ENCODE measurements at places on chromosomes 1 and 21.
A peak's percentile ranks its signal among the peaks of the same experiment; 100 is the strongest.

- DNase-seq: no peak
Measured at GRCh38 chr1:215636258-215636965, 69.3 kb downstream of the KCTD3 start.

GRCh38 chr1:94863919-94864318 is 43.8 kb downstream of the SLC44A3 start:
- no peak for DNase-seq

GRCh38 chr1:78619446-78619802 is 824 bp upstream of the IFI44L start:
- DNase-seq: no peak

- peak; percentile 61 for DNase-seq
Measured at GRCh38 chr1:109201123-109201703, 12.5 kb upstream of the SARS1 start.

DNA sequence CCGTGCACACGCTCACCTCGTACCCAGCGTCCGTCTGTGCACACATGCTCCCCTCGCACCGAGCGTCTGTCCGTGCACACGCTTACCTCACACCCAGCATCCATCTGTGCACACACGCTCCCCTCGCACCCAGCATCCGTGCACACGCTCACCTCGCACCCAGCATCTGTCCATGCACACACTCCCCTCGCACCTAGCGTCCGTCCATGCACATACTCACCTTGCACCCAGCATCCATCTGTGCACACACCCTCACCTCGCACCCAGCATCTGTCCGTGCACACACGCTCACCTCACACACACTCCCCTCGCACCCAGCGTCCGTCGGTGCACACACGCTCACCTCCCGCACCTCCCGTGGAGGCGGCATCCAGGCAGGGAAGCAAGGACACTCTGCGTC is 24.4 kb upstream of the COL18A1 start:
- DNase-seq: no peak

- no peak for DNase-seq
Measured at GRCh38 chr1:90544356-90544755, 172.7 kb downstream of the BARHL2 start.

DNA sequence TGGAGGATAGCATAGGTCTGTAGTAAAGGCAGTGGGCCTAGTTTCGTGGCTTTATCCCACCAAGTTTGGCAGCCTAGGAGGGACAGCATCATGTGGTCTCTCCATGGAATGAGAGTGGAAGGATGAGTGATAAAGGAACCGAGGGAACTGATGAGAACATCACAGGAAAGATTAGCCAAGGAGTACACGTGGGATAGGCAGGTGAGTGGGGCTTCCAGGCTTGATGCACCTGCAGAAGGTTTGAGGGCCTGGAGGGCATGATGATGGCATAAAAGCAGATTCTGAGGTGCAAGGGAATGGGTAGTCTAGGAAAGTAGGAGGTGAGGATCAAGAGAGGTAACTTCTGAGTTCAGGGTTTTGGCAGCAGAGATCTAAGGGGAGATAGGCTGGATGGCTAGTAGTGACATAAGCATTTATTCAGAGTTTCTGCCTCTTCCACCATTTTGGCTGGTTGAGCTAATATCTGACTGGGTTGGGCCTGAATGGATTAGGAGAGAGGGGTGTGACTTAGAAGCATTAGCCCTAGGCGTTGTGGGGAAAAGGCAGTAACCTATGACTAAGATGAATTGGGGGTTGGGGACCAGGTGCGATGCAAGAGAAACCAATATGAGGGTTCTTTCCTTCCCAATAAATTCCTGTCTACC is 9.1 kb downstream of the PTGFRN start:
- no peak for DNase-seq

- no peak for DNase-seq
Measured at GRCh38 chr1:200921571-200922110, 26.9 kb downstream of the INAVA start.

DNA sequence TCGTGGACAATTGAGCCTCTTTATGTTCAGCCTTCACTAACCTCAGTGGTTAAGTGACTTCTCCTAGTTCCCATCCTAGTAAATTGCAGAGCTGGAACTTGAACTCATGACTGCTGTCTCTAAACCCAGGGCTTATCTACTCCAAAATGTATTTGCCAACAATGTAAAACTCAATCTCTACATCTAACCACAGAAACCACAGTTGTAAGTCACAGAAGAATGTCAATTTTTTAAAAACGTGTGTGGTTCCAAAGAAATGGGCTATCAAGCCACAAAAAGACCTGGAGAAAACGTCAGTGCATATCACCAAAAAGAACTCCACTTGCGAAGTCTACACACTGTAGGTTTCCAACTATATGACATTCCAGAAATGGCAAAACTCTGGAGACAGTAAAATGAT is 172.6 kb upstream of the HMCN1 start:
- DNase-seq: no peak

- DNase-seq: no peak
Measured at GRCh38 chr1:42290130-42290529, 44.9 kb downstream of the FOXJ3 start.

DNA sequence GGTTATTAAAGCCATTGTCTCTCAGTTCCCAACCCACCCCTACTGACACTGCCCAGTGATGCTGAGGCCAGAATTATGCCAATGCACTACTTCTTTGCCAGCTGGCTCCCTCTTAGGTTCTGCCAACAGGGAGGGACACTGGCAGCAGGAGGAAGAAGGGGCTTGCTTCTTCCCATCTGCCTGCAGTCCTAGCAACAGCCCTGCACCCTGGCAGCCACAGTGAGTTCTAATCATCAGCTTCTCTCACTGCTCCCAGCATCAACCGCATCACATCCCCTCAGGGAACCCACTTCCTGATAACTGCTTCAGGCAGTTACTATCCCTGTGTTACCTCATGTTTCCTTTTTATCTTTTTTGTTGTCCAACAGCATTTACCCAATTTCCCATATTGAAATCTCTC is 86.2 kb downstream of the UBR4 start:
- DNase-seq: no peak

- no peak for DNase-seq
Measured at GRCh38 chr1:232459826-232460225, 170.1 kb downstream of the SIPA1L2 start.

GRCh38 chr1:234967121-234967520 is 161.5 kb downstream of the TOMM20 start:
- no peak for DNase-seq

GRCh38 chr1:111236379-111236778 is 8.9 kb downstream of the CHI3L2 start:
- no peak for DNase-seq

- no peak for DNase-seq
Measured at GRCh38 chr1:151716771-151717631, at the start of gene CELF3. CELF3 (minus strand) TSS chr1:151716803; CDS start chr1:151716020, 783 bp downstream.

- DNase-seq: no peak
Measured at GRCh38 chr1:164753521-164754077, 194.6 kb downstream of the PBX1 start.

GRCh38 chr1:154982341-154982740 is 803 bp upstream of the FLAD1 start:
- DNase-seq: no peak

DNA sequence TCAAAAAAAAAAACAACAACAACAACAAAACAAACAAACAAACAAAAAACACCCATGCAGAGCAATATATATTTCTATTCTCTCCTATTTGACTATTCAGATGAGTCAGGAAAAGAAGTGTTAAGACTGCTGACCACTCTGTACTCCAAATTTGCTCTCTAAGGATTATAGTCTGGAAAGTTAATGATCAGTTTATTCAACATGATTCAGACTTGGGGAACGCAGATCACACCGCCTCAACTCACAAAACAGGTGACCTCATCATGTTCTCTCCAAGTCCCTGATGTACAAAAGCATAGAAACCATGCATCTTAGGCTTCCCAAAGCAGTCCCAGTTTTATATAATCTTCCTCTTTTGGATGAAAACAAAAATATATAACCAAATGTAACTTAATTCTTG is 51.9 kb upstream of the PRRC2C start:
- DNase-seq: no peak

- DNase-seq: no peak
Measured at GRCh38 chr1:84538599-84538998, 32.2 kb upstream of the GNG5 start.

GRCh38 chr1:160818207-160818937 is 22.4 kb downstream of the LY9 start:
- no peak for DNase-seq

DNA sequence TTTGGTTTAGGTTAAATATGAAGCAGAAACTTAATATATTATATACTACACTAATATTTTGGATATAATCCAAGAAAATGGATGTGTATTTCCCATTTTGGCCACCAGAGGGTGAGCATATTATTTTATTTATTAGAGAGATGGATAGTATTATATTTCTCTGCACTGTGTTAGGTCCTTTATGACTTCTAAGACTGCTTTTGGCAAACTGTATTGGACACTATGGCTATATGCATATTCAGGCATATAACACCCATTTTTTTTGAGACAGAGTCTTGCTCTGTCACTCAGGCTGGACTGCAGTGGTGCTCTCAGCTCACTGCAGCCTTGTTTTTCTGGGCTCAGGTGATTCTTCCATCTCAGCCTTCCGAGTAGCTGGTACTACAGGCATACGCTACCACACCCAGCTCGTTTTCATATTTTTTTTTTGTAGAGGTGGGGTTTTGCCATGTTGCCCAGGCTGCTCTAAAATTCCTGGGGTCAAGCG is 17.8 kb upstream of the PGM1 start:
- no peak for DNase-seq

DNA sequence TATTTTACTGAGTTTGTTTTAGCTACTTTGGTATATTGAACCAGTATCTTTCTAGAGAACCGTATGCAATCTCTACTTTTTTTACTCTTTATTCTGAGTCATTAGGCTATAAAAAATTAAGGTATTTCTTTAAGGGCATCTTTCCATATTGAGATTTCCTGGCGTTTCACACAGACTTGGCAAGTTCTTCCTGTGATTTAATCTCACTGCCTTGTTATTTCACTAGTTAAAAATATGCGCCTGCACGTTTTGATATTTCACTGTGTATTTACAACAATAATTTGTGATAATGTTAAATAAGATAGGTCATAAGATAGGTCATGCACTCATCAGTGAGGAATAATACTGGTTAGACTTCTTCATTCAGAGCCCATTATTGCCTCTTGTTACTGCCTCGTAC is 16.2 kb upstream of the CR1L start:
- no peak for DNase-seq

GRCh38 chr1:199220031-199220430 is 581.2 kb downstream of the PTPRC start:
- no peak for DNase-seq

DNA sequence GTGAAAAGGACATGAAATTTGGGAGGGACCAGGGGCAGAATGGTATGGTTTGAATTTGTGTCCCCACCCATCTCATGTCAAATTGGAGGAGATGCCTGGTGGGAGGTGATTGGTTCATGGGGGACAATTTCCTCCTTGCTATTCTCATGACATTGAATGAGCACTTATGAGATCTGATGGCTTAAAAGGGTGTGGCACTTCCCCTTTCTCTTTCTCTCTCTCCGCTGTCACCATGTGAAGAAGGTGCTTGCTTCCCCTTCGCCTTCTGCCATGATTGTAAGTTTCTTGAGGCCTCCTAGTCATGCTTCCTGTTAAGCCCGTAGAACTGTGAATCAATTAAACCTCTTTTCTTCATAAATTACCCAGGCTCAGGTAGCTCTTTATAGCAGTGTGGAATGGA is 7.6 kb upstream of the GBP4 start:
- DNase-seq: no peak

DNA sequence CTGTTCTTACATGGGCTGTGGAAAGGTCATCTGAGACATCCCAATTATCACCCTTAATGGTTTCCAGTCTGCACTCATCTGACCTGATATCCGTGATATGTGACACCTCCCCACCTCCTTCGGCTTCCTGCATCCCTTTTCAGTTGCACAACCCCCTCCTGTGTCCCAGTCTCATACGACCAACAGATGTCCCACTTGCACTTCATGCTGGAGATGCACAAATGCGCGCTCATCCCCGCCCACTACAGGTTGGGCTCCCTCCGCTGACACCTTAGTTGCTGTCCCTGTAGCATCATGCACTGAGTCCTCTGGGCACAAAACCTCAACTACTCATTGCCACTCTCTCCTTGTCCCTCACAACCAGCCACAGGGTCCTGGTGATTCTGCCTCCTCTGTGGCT is 94.4 kb downstream of the MIS18A start:
- no peak for DNase-seq

DNA sequence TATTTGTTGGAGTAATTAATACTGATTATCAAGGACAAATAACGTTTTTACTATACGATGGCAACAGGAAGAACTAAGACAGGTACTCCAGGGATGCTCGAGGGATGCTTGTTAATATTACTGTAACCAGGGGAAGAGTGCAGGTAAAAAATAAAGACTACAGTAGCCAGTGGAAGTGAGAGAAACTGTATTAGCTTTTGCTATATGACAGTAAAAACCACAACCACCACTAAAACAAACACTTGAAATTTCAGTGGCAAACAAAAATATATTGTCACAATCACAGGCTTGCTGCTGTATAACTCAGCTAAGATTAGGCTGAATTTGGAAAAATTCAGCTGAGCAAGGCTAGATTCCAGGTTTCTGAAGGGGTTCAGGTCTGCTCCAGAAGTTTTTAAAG is 812.6 kb upstream of the ADGRL4 start:
- no peak for DNase-seq

GRCh38 chr21:41241341-41241740 is 73.4 kb downstream of the BACE2 start:
- no peak for DNase-seq

DNA sequence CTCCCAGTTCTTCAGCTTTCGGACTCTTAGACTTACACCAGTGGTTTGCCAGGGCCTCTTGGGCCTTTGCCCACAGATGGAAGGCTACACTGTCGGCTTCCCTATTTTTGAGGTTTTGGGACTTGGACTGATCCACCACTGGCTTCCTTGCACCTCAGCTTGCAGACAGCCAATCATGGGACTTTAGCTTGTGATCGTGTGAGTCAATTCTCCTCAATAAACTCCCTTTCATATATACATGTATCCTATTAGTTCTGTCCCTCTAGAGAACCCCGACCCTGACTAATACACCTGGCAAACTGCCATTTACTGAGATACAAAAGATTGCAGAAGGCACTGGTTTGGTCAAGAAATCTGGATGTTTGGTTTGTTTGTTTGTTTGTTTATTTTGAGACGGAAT is 6.4 kb upstream of the RAB4A start:
- DNase-seq: no peak

GRCh38 chr1:167230437-167230836 is 9.8 kb downstream of the POU2F1 start:
- DNase-seq: no peak

DNA sequence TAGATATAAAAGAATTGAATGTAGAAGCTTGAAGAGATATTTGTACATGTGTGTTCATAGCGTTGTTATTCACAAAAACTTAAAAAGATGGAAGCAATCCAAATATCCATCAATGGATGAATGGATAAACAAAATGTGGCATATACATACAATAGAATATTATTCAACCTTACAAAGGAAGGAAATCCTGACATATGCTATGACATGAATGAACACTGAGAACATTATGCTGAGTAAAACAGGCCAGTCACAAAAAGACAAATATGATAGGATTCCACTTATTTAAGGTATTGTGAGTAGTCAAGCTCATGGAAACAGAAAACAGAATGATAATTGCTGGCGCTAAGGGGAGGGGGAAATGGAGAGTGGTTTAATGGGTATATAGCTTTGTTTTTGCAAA is 47.0 kb upstream of the DYRK1A start:
- no peak for DNase-seq

GRCh38 chr1:79232818-79233217 is 226.3 kb upstream of the ADGRL4 start:
- DNase-seq: no peak

Measured in stimulated activated CD4-positive, alpha-beta T cell treated with anti-CD3 and anti-CD28 coated beads, TNF-alpha, amount 100 ng/mL, for 24 hours (primary cell).